ENCODE measurements at places on chromosomes 2 and 18.

GRCh38 chr2:222998459-222998858 lies 53.5 kb upstream of the KCNE4 start:
- DNase-seq: no peak

DNA sequence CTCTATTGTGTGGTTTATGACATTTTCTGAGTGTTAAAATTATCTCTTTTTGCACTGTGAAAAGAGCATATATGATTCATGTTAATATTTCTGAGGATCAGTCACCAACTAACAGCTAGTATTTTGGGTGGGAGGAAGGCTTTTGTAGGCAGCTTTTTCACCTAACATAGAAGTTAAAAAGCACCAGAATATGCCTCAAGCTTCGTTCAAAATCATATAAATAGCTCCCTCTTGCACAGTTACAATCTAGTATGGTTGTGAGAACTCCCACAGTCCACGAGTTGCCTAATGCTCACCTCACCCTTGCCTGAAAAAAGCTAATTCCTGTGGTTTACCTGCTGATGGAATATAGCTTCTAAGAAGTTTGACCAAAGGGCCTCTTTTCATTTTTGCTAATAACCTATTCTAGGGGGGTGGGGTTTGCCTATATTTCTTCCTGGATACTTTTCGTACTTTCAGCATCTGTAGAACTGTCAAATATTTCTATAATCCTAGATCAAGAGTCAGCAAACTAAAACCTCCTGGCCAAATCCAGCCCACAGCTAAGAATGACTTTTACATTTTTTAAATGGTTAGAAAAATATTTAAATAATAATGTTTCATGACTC lies 167.1 kb upstream of the FOSL2 start:
- DNase-seq: no peak

- no peak for DNase-seq
Observed at GRCh38 chr18:48375150-48375800, 33.9 kb downstream of the ZBTB7C start.

DNA sequence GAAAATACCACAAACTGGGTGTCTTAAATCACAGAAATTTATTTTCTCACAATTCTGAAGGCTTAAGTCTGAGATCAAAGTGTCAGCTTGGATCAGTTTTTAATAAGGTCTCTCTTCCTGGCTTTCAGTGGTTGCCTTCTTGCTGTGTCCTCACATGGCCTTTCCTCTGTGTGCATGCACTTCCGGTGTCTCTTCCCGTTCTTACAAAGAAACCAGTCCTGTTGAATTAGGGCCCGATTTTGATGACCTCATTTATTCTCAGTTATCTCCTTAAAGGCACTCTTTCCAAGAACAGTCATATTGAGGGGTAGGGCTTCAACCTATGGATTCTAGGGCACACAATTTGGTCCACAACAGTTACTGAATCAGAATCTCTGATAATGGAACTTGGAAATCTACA lies 5.4 kb upstream of the XIRP2 start:
- DNase-seq: no peak

GRCh38 chr18:68104036-68104435 lies 587.5 kb upstream of the DSEL start:
- DNase-seq: no peak

DNA sequence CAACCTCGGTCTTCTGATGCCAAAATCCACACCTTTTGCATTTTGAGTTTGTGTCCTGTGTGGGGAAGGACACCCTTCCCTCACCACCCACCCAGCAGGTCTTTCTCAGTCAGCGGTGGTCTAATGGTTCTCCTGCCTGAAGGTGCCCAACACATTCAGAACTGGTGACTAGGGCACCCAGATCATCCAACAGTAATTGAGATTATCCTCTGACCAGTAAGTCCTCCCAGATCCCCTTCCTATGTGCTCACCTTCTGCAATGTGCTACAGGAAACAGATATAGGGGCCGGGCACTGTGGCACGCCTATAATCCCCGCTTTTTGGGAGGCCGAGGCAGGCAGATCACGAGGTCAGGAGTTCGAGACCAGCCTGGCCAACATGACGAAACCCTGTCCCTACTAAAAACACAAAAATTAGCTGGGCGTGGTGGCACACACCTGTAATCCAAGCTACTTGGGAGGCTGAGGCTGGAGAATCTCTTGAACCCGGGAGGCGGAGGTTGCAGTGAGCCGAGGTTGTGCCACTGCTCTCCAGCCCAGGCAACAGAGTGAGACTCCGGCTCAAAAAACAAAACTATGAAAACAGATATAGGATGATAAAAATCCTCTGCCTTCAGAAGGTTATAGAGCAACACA lies 56.2 kb downstream of the REEP1 start:
- DNase-seq: no peak

Data from upper lobe of left lung (tissue), 6 donors.